ENCODE measurements at places on chromosomes 6 and 20. TPM values are rescaled to one million over a fixed set of nuclear protein-coding genes. Genes with fewer than 3 reads are reported as not detected.

Gene ABHD12
- total RNA-seq, result 27.1 TPM

Gene DPPA5
- not detected for total RNA-seq

Gene GNL1
- 59.9 TPM for total RNA-seq

Gene ARFGEF2
- total RNA-seq, result 22.0 TPM

Gene PROKR2
- not detected for total RNA-seq

Gene KCNK5
- 4.8 TPM for total RNA-seq

Gene TRIM40
- not detected for total RNA-seq

Gene FAM83C
- not detected for total RNA-seq

Gene SMIM26
- 73.4 TPM for total RNA-seq

Gene C6orf132
- total RNA-seq, result not detected

Gene PPIL6
- 0.22 TPM for total RNA-seq

Gene C20orf141
- total RNA-seq, result not detected

Gene LRP11
- total RNA-seq, result 6.5 TPM

Gene ADGRF4
- total RNA-seq, result not detected

Gene PI16
- total RNA-seq, result 13.5 TPM

Gene SNAP91
- total RNA-seq, result not detected

Gene SIRPB2
- not detected for total RNA-seq

Gene FAM217A
- not detected for total RNA-seq

Gene TUBB2B
- total RNA-seq, result not detected

Gene MCCD1
- not detected for total RNA-seq

Gene PAX1
- total RNA-seq, result not detected

Gene PNPLA1
- not detected for total RNA-seq

Gene SLC26A8
- not detected for total RNA-seq

Gene EPHA7
- not detected for total RNA-seq

Gene IL17F
- 9.1 TPM for total RNA-seq

Gene MANEA
- total RNA-seq, result 31.4 TPM

Gene PLEKHG1
- total RNA-seq, result 3.6 TPM

Gene SAMD3
- total RNA-seq, result 49.5 TPM

Gene FRK
- total RNA-seq, result 0.02 TPM

Gene HSPA1L
- 3.3 TPM for total RNA-seq

Gene DEFB124
- not detected for total RNA-seq
